ENCODE measurements at places on chromosomes 11 and 22.

DNA sequence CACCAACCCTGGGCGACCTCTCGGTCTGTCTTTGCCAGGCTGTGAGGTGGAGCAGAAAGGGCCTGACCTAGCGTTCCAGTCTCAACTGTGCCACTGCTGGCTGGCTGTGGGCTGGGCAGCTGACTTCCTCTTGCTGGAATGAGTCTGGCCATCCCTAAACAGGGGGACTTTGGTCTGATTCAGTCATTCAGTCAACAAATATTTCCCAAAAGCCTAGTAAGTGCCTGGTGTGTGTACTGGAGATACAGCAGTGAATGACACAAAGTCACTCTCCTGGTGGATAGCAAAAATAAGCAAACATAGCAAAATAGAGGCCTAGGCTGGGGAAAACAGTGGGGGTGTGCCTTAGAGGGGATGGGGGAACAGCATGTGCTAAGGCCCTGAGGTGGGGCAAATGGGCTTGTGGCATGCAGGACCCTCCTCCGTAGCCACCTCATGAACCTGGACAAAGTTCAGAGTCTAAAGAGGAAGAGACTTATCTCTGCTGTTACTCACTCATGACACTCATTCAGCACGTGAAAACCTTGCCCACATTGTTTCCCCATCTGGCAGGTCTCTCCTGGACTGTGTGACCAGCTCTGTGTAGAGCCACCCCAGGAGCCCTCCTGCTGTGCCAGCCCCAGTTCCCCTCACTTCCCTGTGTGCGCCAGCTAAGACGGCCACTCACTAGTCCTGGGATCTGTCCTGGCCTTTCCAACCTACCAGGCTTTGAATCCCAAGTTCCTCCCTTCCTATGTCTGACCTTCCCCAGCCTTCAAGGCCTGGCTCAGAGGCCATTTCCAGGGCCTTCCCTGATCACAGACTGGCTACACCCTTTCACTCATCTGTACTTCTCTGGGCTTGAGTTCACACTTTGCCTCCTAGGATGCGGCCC, 4.7 kb downstream of the GUCD1 start:
- DNase-seq, result no peak

DNA sequence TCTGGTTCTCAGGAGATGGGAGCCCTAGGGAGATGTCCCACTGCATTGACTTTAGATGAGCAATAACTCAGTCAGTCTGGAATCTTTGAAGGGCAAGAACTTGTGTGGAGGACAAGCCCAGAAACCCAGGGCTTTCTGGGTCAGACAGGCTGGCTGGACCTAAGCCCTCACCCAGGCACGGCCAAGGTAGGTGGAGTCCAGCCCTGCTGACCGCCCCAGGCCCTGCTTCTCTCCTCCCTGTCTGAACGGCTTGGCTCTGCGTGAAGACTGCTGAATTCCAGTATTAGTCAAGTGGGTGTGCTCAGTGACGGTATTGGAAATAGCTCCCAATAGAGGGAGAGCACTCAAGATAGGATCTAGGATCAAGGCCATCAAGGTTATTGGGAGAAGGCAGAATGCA, 6.1 kb downstream of the CXCR5 start:
- no peak for DNase-seq

DNA sequence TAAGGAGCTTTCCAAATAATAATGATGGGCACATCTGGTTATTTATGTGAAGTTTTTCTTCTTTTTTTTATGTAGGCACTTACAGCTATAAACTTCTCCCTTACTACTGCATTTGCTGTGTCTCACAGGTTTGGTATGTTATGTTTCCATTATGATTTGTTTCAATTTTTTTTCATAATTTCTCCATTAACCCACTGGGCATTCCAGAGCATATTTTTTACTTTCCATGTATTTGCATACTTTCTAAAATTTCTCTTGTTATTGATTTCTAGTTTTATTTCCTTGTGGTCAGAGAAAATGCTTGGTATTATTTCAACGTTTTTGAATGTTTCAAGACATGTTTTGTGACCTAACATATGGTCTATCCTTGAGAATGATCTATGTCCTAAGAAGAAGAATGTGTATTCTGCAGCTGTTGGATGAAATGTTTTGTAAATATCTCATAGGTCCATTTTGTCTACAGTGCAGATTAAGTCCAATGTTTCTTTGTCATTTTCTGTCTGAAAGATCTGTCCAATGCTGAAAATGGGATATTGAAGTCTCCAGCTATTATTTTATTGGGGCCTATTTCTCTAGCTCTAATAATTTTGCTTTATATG, 362.1 kb downstream of the DDX10 start:
- no peak for DNase-seq

DNA sequence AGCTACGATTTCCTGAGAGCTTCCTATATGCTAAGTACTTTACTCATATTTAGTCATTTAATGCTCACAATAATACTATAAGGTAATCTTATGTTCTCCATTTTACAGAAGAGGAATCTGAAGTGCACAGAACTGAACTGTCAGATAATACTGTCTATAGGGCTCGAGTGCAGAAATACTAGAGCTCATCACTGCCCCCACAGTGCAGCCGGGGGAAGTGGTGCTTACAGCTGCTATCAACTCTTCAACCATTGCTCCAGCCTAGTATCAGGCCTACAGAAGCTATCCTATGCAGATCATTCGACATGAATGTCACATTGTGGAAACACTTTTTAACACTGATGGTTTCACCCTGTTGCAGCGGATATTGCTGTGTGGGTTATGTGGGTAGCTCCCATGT, 929.9 kb downstream of the NTM start:
- DNase-seq, result no peak

GRCh38 chr22:25644122-25644521, 79.6 kb downstream of the GRK3 start:
- DNase-seq, result no peak

DNA sequence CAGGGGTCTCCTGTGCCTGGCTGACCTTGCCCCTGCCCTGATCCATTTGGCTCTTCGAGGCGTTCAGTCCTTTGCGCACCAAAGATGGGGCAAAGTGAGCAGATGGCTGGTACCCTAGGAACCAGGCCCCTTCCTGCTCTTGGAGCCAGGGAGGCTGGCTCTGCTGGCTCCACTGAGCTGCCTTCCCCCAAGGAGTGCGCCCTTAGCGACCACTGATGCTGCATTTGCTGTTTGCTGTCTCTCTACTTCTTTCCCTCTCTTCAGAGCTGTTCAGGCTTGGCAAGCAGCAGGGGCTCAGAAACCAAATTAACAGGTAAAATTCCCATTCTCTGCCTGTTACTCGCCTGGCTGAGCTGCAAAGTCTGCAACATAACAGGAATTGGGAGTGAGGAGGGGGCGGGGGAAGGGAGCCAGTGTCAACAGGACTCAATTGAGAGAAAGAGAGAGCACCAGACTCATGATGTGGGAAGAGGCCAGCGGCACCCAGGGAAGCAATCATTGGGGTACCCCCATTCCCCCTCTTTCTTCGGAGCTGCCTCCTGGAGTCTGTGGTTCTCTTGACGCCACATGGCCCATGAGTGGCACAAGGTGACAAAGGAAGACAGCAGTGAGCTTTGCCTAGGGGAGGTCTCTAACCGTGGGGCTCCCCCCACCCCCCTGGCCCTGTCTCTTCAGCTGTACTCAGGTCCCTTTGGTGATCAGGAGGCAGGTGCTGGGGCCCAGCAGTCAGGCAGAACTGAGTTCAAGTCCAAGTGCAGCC, 102.3 kb downstream of the TP53I11 start:
- no peak for DNase-seq

DNA sequence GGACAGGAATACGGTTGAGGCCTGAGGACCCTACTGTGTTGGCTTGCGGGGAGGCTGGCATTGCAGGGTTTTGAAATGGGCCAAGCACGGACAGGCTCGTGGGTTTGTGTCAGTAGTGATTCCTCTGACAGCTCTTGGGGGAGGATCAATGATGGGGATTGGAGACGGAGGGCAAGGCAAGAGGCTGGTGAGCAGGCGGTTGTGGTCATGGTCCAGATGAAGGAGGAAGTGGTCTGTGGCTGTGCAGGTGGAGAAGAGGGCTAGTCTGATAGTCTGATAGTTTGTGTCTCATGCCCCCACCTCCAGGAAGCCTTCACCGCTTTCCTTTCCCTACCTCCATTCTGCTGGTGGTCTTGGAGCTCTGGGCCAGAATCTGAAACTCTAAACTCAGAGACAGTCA, 3.0 kb downstream of the MAFF start:
- no peak for DNase-seq

DNA sequence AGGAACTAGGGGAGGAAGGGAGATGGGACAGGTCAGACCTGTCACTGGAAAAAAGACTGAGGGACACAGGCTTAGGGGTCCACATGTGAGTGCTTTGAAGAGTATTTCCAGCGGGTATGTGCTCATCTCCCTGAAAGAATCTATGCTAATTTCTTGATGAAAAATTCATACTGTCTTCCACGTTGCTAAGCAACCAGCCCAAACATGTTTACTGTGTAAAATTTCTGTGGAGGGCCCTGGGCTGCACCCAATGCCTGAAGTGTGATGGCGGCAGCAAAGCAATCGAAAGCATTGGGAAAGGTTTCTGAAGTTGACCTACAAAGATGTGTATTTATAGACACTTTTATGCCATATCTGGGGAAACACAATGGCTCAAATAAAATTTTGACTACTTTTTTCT, 7.4 kb downstream of the SYT13 start:
- DNase-seq, result no peak

DNA sequence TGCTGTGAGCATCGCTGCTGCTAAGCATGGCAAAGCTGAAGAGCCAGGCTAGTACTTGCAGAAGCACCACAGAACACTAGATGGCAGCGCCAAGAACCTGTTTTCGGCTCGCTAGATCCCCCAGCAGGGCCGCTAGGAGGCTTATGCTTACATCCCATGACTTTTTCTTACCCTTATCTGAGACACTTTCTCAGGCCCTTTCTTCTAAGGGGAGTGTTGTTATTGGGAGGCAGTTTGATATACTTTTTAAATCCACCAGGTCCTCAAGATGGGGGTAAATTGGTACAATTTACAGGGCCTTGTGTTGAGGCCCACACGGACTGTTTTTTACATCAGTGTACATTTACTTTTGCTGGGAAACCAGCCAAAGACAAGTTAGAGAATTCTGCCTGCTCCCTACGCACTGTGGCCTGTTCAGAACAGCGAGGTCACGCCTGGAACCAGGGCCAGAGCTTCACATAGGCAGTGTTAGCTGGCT, 4.0 kb downstream of the TRIM6 start:
- DNase-seq, result peak; percentile 33

- no peak for DNase-seq
Observed at GRCh38 chr22:42462016-42462415, 29.8 kb upstream of the NFAM1 start.

GRCh38 chr22:44127356-44127755, 53.4 kb upstream of the PARVG start:
- no peak for DNase-seq

DNA sequence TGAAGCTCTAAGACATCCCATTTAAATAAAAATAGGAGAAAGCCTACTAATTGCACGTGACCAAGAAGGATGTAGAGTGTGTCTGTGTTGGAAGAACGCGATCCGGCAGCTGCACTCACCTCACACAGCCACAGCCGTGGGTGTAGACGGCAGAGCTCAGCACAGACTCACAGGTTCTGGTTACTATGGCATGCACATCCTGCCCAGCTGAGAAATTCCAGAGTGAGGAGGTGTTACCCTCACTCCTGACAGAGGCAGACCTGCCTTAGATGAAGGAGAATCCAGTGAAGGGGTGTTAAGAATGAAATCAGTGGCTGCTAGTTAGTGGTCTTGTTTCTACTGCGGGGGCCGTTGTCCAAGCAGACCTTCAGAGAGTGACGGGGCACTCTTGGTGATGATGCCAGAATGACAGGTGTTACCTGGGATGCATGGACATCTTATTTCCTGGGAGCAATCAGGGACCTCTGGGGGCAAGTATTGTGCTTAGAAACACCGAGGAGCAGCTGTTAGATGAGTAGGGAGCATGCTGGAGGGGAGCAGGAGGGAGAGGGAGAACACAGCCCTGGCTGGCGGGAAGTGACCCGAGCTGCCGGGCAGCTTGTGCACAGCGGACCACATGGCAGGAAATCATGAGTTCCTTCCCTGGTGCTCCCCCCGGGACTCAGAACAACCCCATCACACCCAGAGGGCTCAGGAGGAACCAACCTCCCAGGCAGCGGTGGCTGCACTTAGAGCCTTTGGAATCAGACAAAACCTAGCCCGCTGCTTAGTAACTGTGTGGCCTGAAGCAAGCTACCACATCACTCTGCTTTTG, 12.3 kb downstream of the KCNJ5 start:
- DNase-seq, result no peak

- DNase-seq, result no peak
Observed at GRCh38 chr11:111019871-111020670, 225.5 kb upstream of the POU2AF2 start.

- no peak for DNase-seq
Observed at GRCh38 chr11:44228379-44228778, 81.6 kb downstream of the ALX4 start.

DNA sequence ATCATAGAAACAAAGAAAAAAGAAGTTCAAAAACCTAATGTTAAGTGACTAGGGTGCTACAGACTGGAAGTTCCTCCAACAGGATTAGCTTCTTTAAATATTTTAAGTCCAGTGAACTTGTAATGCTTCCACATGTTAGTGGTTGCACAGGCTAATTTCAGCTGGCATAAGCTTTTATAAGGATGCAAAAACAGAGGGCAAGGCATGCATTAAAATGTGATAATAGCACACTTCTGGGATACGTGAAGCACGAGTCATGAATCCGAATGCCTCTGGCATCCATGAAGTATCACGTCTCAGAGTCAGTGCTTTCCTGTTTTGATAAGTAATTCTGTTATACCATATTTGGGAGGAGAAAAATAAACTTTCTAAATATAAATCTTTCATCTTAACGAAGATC, 106.8 kb downstream of the DCDC1 start:
- no peak for DNase-seq

GRCh38 chr11:8870411-8871170, 40.4 kb upstream of the AKIP1 start:
- peak; percentile 15 for DNase-seq

- DNase-seq, result no peak
Observed at GRCh38 chr11:118078911-118079411, 2.1 kb downstream of the TMPRSS4 start.

DNA sequence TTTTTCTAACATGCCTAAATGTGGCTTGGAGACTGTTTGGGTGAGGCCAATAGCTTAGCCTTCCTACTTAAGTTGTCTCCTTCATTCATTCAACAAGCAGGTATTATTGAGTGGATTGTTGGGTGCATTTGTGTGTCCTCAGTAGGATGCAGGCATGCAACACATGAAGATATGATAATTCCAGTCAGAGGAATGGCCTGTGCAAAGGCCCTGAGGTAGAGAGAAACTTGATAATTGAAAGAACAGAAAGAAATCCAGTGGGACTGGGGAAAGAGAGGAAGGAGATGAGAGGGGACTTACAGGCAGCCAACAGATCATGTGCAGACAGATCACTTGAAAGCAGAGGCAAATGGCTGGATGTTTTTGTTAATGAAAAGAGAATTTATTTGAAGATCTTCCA, 15.3 kb upstream of the PRAME start:
- DNase-seq, result no peak

DNA sequence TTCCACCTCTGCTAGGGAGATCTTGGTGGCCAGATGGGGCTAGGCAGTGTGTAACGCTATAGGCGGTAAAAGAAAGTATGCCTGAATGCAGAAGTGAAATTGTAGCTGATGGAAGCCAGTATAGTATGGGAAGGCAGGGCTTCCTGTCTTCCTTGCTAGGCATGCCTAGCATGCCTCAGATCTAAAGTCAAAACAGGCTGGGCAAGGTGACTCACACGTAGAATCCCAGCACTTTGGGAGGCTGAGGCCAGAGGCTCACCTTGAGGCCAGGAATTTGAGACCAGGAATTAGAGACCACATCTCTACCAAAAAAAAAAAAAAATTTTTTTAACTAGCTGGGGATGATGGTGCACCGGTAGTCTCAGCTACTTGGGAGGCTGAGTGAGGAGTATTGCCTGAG, 281.7 kb upstream of the MTNR1B start:
- no peak for DNase-seq

Measured in amniotic stem cell (primary cell).